ENCODE measurements at places on chromosomes 13 and 19.
A peak's percentile ranks its signal among the peaks of the same experiment; 100 is the strongest.

DNA sequence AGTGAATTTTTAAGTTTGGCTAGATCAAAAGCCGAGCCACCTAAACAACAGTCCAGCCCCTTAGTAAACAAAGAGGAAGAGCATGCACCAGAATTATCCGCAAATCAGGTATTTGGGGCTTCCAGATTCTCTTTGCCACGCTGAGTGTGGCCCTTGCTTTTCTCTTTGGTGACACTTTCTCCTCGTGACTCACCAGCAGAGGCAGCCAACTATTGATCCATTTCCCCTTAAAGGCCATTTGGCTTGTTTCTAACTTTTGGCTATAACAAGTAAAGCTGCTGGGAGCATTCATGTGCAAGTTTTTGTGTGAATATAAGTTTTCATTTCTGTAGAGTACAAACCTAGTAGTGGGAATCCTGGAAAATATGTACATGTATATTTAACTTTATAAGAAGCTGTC is 17.6 kb upstream of the WDR88 start:
- no peak for DNase-seq

GRCh38 chr13:111486331-111486730 is 165.9 kb downstream of the TEX29 start:
- DNase-seq: no peak

- DNase-seq: no peak
Measured at GRCh38 chr13:21883713-21884112, 212.8 kb downstream of the FGF9 start.

DNA sequence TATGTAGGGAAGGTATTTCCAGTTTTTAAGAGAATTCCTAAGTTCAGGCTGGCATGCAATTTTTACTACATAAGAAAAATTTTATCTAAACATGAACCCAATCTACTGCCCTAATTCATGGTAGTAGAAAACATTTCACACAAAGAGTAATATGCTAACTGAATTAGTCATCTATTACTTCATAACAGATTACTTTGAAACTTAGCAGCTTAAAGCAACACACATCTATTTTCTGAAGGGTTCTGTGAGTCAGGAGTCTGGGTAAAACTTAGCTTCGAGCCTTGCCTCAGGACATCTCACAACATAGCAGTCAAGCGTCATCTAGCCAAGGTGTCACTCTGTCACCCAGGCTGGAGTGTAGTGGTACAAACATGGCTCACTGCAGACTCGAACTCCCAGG is 537.5 kb downstream of the DCT start:
- no peak for DNase-seq

- no peak for DNase-seq
Measured at GRCh38 chr13:79932556-79932955, 408.4 kb downstream of the SPRY2 start.

- DNase-seq: no peak
Measured at GRCh38 chr13:72127031-72127430, 260.0 kb upstream of the DACH1 start.

- DNase-seq: no peak
Measured at GRCh38 chr19:42466521-42467182, 23.9 kb upstream of the CXCL17 start.

- DNase-seq: no peak
Measured at GRCh38 chr13:80906860-80907259, 565.9 kb upstream of the SPRY2 start.

GRCh38 chr19:19751846-19752245 is 18.9 kb upstream of the ZNF14 start:
- no peak for DNase-seq

- DNase-seq: no peak
Measured at GRCh38 chr19:48565090-48565489, 13.1 kb downstream of the SULT2B1 start.

- DNase-seq: no peak
Measured at GRCh38 chr13:50654331-50654730, 189.2 kb downstream of the DLEU7 start.

GRCh38 chr13:39034085-39034484 is 3.8 kb downstream of the PROSER1 start:
- DNase-seq: no peak

DNA sequence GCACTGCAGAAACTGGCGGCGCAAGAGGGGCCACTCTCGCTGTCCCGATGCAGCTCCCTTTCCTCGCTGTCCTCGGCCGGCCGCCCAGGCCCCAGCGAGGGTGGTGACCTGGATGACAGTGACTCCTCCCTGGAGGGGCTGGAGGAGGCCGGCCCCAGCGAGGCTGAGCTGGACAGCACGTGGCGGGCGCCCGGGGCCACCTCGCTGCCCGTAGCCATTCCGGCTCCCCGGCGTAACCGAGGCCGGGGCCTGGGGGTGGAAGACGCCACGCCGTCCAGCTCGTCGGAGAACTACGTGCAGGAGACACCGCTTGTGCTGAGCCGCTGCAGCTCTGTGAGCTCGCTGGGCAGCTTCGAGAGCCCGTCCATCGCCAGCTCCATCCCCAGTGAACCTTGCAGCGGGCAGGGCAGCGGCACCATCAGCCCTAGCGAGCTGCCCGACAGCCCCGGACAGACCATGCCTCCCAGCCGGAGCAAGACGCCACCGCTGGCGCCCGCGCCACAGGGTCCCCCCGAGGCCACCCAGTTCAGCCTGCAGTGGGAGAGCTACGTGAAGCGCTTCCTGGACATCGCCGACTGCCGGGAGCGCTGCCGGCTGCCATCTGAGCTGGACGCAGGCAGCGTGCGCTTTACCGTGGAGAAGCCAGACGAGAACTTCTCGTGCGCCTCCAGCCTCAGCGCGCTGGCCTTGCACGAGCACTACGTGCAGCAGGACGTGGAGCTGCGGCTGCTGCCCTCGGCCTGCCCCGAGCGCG is 12.4 kb downstream of the C19orf25 start:
- no peak for DNase-seq

- no peak for DNase-seq
Measured at GRCh38 chr13:99545361-99545760, 44.1 kb downstream of the TM9SF2 start.

DNA sequence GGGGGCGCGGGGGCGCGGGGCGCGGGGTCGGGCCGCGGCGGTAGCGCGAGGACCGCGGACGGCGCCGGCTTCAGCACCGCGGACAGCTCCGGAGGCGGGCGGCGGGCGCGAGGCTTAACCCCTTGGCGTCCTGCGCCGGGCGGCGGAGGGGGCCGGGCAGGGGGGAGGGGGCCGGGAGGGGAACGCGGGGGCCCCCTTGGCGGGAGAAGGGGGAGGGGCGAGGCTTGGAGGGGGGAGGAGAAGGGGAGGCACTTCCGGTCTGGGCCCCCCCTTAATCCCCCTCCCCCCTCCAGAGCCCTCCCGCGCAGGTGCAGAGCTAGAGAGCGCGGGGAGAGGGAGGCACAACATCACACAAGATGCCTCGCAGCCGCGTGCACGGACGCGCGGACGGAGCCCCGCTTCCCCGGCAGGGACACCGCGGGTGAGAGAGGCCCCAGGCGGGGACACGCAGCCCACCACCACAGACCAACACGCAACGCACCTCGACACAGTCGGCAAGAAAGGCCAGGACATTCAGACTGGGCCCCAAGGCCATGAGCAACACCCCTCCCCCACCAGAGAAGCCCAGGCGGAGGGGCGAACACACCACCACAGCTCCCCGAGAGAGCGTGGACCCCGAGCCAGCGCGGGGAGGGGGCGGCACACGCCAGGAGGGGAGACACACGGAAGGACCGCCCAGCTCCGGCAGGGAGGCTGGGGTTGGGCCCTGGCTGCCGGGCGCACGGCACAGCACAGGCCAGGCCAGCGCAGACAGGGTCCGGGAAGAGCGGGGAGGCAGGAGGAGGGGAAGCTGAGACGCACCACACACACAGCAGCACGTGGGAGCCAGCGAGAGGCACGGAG is 24.1 kb downstream of the SHANK1 start:
- DNase-seq: peak; percentile 16

DNA sequence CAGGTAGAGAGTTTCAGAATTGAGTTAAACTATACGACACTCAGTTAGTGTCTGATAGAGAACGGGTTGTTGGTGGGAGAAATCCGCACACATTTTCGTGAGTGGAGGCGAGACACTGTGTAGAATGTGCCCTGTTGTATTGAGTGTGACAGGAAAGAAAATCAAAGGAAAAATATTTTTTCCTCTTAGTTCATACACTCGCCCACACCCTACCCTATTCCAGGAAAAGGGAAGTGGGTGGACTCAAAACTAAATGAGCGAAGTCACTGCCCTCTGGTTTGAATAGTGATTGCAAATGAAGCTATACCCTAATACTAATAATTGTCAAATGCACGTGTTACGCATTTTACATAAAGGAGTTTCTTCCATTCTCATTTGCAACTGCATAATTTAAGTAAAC is 2.0 kb downstream of the ZNF347 start:
- no peak for DNase-seq

GRCh38 chr13:114067381-114067885 is 65.0 kb downstream of the RASA3 start:
- peak; percentile 32 for DNase-seq

- no peak for DNase-seq
Measured at GRCh38 chr19:4521888-4522242, 3.6 kb upstream of the PLIN4 start.

DNA sequence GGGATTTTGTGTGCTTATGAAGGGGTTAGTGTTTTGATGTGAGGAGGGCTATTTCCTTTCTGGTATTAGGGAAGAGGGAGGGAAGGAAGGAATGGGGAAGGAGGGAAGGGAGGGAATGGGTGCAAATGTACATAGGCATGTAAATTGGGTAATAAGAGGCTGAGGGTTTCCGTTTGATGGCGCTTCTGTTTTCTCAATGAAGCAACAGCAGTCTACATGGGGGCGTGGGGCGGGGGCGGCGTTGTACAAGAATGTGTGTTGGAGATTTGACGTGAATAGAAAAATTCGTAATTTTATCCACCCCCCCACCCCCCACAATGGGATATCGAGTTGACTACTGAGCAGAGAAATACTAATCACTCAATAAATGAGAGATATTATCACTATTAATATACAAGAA is 52.5 kb downstream of the PDS5B start:
- DNase-seq: no peak

GRCh38 chr19:12847159-12848139 is 9.1 kb downstream of the MAST1 start:
- peak; percentile 83 for DNase-seq

- no peak for DNase-seq
Measured at GRCh38 chr13:43528992-43529391, 257.8 kb downstream of the ENOX1 start.

DNA sequence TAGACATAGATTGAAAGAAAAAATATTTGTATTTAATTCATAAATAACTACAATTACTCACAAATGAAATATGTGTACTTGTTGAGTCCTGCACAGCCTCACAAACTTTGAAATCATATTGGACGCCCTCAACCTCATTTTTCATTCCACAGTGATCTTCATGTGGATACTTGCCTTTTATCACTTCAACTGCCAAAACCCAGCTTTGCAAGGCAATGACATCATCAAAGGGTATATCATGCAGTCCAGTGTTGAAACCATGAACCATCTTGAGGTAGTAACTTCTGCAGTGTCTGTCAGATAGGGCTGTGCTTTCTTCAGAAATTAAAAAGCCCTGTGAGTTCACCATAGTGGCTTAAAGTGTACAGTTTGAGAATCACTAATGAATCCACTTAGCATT is 82.2 kb downstream of the HS6ST3 start:
- no peak for DNase-seq

DNA sequence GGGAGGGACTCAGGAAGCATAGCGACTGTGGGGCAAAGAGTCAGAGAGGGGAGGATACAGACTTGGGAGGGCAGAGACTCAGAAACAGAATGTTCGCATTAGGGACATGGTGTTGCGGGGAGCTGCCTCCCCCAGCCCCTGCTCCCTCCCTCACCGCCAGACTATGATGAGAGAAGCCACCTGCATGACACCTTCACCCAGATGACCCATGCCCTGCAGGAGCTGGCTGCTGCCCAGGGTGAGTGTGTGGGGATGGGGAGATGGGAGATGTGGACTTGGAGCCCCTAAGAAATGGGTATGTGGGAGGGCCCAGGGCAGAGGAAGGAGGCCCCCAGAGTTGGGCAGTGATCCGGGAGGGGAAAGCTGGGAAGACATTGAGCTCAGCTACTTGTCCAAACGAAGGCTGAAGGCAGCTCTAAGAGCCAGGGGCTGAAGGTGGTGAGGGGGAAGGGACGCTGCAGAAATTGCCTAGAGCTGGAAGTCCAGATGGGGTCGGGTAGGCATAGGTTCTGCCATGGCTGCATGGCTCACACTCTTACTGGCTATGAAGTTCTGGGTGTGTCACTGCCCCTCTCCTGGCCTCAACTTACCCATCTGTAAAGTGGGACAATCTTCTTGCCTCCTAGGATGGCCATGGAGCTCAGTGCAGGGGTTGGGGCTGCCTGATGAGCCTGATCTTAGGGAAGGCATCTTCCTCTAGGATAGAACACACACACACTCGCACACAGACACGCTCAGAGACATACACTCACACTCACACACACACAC is 1.4 kb downstream of the SPACA6 start:
- DNase-seq: no peak
